AG08396 (cell line): ENCODE measurements at places on chromosomes 11 and 22.

GRCh38 chr11:48683226-48683720 lies 194.7 kb downstream of the OR4A47 start:
- no peak for DNase-seq

GRCh38 chr11:134459246-134460061 lies 47.4 kb upstream of the B3GAT1 start:
- DNase-seq, result no peak

- DNase-seq, result peak; percentile 99
These were observed at the start of gene RELT for GRCh38 chr11:73376160-73376802. RELT (plus strand) TSS chr11:73376399; CDS start chr11:73389137, 12,738 bp downstream.

GRCh38 chr11:123976770-123977560 lies 616 bp downstream of the OR10S1 start:
- no peak for DNase-seq

- DNase-seq, result no peak
These were observed 4.9 kb downstream of the IGF2 start for GRCh38 chr11:2134022-2135010.

- peak; percentile 76 for DNase-seq
These were observed 21.6 kb upstream of the PEX26 start for GRCh38 chr22:18056161-18056666.

DNA sequence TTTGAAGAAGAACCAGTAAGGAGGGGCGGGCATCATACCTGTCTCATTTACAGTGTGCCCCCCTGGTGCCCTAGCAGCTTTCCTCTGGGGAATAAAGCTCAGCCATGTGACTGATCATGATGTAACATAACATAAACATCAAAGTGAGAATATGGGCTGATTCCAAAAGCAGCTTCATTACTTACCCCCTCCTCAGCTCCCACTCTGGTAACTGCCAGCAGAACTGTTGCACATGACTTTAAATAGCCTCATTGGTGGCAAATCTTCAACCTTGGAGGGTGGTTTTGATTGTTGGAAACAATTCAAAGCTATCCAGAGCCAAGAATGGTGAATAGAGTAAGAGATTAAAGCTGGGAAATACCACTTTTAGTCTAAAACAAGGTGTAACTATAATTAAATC lies 384.6 kb downstream of the BUD13 start:
- no peak for DNase-seq

GRCh38 chr11:44614281-44614775 lies 48.9 kb downstream of the CD82 start:
- no peak for DNase-seq

- DNase-seq, result no peak
These were observed 21.1 kb upstream of the MYRF start for GRCh38 chr11:61731211-61731951.

GRCh38 chr11:36487619-36488018 lies 22.5 kb downstream of the TRAF6 start:
- DNase-seq, result no peak

- no peak for DNase-seq
These were observed 56.4 kb downstream of the UBASH3B start for GRCh38 chr11:122711831-122712381.

DNA sequence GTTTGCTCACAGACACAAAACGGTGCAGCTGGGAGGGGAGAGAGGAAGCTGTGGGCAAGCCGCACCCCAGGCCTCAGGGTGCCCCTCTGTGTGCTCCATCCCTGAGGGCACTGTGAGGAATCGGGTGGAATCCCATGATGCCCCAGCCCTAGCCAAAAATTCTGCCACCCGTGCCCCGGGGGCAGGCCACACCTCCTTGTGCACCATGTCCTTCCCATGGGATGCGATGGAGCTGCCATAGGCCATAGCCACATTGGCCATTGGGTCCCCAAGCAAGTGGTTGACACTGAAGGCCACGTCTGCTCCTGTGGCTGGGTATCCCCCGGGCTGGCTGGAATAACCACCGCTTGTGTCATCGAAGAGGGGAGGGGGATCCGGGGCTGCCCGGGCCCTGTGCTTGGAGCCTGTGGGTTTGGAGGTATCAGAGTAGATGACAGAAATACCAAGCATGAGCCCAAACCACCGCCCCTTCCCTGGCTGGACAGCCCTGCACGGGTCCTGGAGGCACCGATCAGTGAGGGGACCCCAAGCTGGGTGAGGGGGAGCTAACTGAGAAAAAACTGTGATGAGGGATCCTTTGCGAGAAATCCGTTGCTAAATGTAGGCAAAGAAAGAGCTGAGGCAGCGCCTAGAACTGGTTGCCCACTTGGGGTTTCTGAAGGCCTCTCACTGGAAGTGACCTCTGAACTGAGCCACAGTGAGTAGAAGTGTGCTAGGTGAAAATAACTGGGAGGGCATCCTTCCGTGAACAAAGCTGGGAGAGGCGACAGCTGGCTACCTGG lies 863 bp downstream of the YIF1A start:
- no peak for DNase-seq

GRCh38 chr11:31106968-31107576 lies 262.5 kb downstream of the DCDC1 start:
- DNase-seq, result peak; percentile 5

DNA sequence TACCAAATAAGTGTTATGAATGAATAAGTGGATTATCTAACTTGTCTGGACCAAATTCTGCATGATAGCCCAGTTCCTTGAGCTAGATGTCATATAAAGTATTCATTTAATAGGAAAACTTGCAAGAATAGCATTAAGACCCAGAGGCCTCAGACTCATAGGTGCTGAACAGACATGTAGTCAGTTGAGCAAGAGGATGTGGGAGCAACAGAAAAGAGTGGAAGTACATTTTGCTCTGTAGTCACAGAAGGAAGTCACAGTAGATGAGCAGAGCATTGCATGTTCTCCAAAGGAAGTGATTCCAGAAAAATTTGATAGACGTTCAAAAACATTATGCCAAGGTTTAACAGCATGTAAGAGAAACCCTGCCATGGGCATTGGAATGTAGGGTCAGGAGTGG lies 9.5 kb downstream of the HOATZ start:
- no peak for DNase-seq

- no peak for DNase-seq
These were observed 401.6 kb upstream of the CCDC90B start for GRCh38 chr11:83687787-83688186.

DNA sequence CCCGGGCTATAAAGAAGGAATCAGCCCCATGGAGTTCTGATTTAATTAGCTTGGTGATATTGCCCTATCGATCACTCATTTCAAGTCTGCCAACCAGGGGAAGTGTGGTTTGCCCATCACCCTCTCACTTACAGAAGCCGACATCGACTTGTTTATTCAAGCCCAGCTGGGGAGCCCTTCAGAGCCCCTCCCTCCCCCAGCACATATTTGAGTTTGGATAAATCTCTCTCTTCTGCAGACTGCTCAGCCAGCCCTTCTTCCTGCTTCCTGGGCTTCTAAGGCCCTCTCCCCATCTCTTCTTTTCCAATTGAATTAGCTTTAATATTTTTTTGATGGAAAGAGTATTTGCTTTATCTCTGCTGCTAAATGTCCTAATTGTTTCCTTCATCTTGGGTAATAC lies 299.0 kb downstream of the MIAT start:
- no peak for DNase-seq

GRCh38 chr22:23008896-23009295 lies 61.4 kb upstream of the GNAZ start:
- DNase-seq, result no peak

- DNase-seq, result peak; percentile 78
These were observed 13.9 kb downstream of the KCNE3 start for GRCh38 chr11:74453373-74453975.

- DNase-seq, result peak; percentile 41
These were observed 8.6 kb downstream of the HSCB start for GRCh38 chr22:28750471-28750881.

GRCh38 chr11:64055077-64055476 lies 19.3 kb downstream of the FLRT1 start:
- no peak for DNase-seq

DNA sequence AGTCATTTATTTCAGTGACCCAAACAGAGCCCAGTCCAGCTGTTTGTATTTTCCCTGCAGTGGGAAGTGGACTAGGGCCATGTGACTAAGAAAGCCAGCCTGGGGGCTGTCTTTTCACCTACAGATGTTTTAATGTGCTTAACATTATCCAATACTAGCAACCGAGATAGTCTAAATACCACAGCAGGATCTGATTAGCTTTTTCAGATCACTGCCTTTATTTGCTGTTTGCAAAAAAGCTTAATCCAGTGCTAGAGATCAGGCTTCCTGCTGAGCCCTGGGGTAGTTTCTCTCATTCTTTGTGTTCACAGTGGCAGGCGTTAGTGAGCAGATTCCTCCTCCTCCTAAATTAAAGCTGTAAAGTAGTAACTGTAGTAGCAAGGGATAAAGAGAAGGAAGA lies 35.0 kb downstream of the ZC3H12C start:
- DNase-seq, result peak; percentile 6

DNA sequence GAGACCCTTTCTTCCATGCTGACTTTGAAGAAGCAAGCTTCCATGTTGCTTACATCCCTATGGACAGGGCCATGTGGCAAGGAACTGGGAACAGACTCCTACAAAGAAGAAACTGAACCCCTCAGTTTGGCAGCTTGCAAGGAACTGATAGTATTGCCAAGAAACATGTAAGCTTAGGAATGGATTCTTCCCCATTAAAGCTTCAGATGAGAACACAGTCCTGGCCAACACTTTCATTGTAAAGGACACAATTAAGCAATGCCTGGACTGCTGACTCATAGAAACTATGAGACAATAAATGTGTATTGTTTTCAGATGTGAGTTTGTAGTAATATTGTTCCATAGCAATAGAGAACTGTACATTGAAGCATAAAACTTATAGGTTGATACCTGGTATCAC lies 82.4 kb downstream of the AASDHPPT start:
- no peak for DNase-seq

DNA sequence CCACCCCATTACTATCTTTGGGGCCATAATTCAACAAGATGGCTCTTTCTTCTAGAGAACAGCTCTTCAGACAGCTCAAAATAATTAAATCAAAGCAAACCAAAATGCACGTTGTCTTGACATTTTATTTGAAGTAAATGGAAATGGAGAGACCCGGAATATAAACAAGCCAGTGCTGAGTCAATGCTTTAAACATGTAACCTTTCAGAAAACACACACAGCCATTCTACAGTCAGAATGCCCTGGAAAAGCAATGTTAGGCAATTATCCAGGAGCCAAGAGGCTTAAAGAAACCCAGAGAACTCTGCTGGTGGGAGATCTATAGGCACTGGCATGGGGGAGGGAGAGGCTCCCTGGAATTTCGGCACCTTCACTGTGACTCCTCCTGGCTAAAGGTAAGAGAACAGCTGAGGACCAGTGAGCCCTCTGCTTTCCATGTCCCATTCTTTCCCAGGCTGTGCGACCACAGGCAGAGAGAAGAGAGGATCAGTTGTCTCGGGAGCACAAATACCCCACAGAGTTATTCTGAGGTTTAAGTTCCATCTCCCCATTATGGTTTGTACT lies 254.0 kb upstream of the CCDC90B start:
- DNase-seq, result peak; percentile 14

DNA sequence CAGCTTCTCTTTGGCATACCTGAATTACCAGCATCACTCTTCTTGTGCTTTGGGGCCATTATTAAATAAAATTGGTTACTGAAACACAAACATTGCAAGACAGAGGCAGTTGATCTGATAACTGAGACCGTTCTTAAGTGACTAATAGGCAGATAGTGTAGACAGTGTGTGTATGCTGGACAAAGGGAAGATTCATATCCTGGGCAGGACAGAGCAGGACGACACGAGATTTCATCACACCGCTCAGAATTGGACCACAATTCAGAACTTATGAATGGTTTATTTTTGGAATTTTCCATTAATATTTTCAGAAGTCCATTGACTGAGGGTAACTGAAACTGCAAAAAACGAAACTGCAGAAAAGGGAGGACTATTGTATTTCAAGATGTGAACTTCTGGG lies 68.6 kb downstream of the LDLRAD3 start:
- no peak for DNase-seq

DNA sequence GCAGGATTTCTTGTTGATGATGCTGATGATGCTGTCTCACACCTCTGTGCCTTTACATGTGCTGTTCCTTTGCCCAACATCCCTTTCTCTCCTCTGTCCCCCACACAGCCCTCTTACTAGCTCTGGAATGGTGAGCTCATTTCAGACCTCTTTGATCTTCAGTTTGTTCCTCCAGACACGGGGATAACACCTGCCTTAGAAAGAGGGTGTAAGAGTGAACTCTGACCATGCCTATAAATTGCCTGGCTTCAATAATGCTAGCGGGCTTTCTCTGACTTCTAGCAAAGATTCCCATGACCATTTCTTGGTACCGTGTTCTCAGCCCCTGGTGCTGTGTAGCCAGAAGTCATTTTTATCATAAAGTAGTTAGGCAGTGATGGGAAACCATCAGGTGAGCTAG lies 55.9 kb upstream of the DRD2 start:
- no peak for DNase-seq

- no peak for DNase-seq
These were observed 366.0 kb upstream of the PDGFD start for GRCh38 chr11:104529906-104530305.

DNA sequence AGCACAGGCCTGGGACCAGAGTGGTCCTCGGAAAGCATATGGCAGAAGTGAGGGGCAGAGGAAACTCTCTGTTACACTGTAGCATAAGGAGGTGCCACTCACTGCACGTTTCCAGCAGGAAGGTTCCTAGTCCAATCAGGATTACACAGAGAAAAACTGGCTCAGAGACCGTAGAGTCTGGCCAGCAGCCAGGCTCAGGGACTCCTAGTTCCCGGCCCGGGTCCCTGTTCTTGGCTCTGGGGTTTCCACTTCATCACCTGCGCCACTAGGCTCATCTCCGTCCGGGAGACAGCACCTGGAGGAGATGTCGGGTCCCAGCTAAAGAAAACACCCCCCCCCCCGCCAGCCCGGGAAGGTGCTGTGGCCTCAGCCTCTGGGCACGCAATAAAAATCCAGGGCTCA lies 1.1 kb downstream of the TTLL12 start:
- peak; percentile 58 for DNase-seq

GRCh38 chr11:121553389-121553788 lies 100.6 kb upstream of the SORL1-AS1 start:
- no peak for DNase-seq

DNA sequence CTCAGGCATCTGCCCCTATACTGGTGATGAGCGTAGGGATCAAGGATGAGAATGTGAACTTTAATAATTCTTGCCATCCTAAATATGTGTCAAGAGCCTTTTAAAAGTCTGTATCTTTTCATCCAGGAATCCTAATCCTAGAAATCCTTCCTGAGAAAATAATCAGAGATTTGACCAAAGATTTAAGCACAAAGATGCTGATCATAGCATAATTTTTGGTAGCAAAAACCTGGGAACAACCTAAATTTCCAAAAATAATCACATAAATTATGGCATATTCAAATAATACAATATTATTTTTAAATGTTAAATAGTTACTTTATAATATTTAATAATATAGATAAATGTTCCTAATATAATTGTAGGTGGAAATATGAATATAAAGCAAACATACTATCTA lies 76.1 kb downstream of the SERGEF start:
- no peak for DNase-seq

DNA sequence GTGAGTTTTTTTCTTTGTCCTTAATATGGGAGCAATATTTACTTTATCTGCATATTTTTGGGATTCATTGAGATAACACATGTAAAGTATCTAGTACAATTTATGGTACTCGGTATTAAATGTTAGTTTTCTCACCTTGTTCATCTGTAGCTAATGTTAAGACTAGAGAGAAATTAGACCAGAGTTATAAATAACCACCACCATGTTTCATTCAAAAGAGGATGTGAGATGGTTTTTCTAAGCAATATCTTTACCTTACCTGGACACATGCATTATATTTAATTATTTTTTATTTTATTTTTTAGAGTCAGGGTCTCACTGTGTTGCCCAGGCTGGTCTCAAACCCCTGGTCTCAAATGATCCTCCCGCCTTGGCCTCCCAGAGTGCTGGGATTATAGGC lies 18.4 kb downstream of the ARHGAP42 start:
- no peak for DNase-seq
